ENCODE measurements at places on chromosomes 12 and 14. TPM values are rescaled to one million over a fixed set of nuclear protein-coding genes. Genes with fewer than 3 reads are reported as not detected.

- no peaks in the 10 kb centered on the region for H3K27me3 ChIP-seq
- no peaks in the 10 kb centered on the region for H3K36me3 ChIP-seq
- H3K4me3 ChIP-seq: no peak overlapping the region
- DNase-seq: no peak
- H3K27ac ChIP-seq: no peak overlapping the region
Observed at GRCh38 chr14:65351493-65352194, 60.9 kb upstream of the FUT8 start.

GRCh38 chr12:85725991-85726390 lies 110.2 kb downstream of the RASSF9 start:
- H3K36me3 ChIP-seq: no peaks in the 10 kb centered on the region
- no peak overlapping the region for H3K27ac ChIP-seq
- DNase-seq: no peak
- H3K4me3 ChIP-seq: no peak overlapping the region
- no peaks in the 10 kb centered on the region for H3K27me3 ChIP-seq

DNA sequence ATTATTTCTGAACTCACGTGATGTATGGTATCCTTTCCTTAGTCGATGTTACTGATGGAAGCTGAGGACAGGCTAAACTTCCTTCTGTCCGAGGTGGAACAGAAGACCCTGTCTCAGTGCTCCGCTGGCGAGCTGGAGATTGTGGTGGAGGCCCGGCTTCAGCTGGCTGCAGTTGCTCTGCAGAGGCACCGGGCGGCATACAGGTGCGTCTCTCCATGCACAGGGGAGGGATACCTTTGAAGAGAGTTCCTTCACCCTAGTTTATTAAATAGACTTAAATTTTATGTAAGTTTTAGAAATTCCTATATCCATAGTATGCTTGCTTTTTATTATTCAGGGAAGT lies 186.7 kb upstream of the NEDD1 start:
- no peak overlapping the region for H3K27ac ChIP-seq
- H3K4me1 ChIP-seq: no peaks in the 10 kb centered on the region
- H3K4me3 ChIP-seq: no peak overlapping the region
- H3K36me3 ChIP-seq: no peaks in the 10 kb centered on the region

DNA sequence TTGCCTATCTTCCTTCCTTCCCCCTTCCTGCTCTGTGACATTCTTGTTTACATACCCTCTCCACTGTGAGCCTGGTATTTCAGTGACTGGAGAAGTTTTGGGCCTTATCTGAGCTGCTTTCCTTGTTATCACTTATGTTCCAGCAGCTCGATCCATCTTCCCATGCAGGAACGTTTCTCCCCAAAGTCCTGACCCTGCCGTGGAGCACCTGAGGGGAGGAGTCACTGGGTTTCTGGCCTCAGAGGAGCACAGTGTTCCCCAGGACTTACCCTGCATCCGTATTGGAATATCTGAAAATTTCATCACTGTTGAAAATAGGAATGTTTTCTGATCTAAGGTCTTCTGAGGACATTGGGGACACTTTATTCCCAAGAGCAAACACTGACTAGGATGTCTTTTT lies 141.8 kb downstream of the CACNA1C start:
- peaks cover 36% of the 10 kb centered on the region for H3K4me1 ChIP-seq
- no peak overlapping the region for H3K4me3 ChIP-seq
- H3K36me3 ChIP-seq: no peaks in the 10 kb centered on the region

DNA sequence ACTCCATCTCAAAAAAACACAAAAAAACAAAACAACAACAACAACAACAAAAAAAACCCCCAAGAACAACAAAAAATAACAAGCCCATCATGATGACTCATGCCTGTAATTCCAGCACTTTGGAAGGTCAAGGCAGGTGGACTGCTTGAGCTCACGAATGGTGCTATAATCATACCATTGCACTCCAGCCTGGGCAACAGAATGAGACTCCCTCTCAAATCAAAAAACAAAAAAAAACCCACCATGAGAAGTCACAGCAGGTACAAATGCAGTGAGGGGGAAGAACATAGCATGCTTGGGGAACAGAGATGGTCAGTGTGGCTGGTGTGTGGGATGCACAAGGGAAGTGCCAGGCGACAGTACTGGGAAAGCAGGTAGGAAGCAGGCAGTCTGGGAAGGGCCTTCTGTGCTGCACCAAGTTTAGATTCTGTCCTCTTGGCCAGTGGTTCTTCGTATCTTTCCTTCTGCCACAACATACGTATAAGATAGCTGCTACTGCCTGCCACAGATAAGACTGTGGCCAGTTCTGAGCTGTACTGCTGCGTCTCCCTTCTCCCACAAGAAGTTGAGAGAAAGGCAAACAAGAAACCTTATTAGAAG lies 28.0 kb downstream of the ATG14 start:
- no peak for DNase-seq
- H3K36me3 ChIP-seq: peaks cover 16% of the 10 kb centered on the region
- no peaks in the 10 kb centered on the region for H3K4me1 ChIP-seq
- H3K27ac ChIP-seq: no peak overlapping the region
- H3K4me3 ChIP-seq: no peak overlapping the region

GRCh38 chr12:3292677-3293412 lies 198.2 kb upstream of the PRMT8 start:
- H3K4me1 ChIP-seq: no peaks in the 10 kb centered on the region
- H3K27me3 ChIP-seq: no peaks in the 10 kb centered on the region
- no peak for DNase-seq

DNA sequence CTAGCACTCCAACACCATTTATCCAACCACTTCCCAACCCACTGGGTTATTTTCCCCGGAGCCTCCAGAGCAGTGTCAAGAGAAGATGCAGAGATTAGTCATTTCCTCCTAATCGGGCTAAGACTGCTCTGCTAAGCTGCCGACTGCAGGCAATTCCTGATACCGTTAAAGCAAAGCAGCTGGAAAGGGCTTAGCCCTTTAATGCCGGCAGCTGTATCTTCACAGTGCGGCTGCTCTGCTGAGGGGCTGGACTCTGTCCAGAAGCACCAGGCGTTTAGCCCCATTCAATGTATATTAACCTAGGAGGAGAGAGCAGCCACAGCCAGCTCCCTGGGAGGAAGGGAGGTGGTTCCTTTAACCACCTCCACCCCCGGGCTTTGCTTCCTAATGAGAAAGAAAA lies 11.1 kb downstream of the AQP6 start:
- H3K36me3 ChIP-seq: peaks cover 7% of the 10 kb centered on the region
- no peak overlapping the region for H3K4me3 ChIP-seq
- H3K27me3 ChIP-seq: no peaks in the 10 kb centered on the region
- no peak for DNase-seq
- H3K27ac ChIP-seq: no peak overlapping the region
- peaks cover 15% of the 10 kb centered on the region for H3K4me1 ChIP-seq

DNA sequence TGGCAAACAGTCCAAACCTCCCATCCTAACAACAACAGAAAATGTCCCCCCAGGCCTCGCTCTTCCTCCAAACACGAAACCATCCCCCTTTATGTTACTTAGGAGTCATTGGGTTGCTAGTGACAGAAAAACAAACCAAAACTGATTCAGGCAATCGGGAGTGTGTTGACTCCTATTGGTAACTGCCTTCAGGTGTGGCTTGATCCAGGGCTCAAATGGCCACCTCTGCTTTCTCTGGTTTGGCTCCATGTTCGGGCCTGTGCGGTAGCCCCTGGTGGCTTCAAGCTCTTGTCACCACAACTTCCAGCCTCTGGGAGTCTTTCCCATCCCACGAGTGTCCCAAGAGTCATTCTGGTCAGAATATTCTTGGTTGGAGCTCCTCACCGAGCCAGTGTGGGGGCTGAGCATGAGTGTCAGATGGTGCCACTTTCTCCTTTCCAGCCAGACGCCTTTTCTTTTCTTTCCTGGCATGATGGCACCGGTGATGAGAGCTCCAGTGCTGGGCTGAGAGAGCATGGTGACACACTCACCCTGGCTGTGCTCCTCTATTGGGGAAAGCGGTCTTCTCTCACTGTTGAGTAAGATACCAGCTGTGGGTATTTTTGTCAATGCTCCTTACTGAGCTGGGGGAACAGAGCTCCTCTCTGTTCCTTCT lies 38.6 kb downstream of the NOC4L start:
- peaks cover 30% of the 10 kb centered on the region for H3K27me3 ChIP-seq
- no peak overlapping the region for H3K27ac ChIP-seq
- H3K4me1 ChIP-seq: peaks cover 4% of the 10 kb centered on the region
- H3K4me3 ChIP-seq: no peak overlapping the region
- H3K36me3 ChIP-seq: no peaks in the 10 kb centered on the region

DNA sequence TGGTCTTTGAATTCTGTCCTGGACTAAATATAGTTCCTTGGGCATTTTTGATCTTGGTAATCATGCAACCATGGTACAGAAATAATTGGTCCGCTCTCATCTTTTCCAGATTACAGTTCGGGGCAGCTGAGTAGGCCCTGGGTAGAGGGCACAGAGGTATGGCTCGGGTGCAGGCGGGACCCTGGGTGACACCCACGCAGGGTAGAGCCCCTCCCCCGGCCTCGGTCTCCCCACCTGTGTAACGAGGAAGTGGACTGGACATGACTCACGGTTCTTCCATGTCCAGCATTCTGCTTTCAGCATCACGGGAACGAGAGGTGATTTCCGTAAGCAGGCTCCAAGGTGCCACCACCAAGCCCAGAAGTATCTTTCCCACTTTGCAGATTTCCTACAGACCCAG lies 91.0 kb upstream of the DIO3 start:
- H3K4me1 ChIP-seq: no peaks in the 10 kb centered on the region
- DNase-seq: no peak
- no peaks in the 10 kb centered on the region for H3K36me3 ChIP-seq
- H3K27me3 ChIP-seq: no peaks in the 10 kb centered on the region

GRCh38 chr14:101833045-101833444 lies 71.5 kb downstream of the PPP2R5C start:
- no peaks in the 10 kb centered on the region for H3K4me1 ChIP-seq
- H3K36me3 ChIP-seq: no peaks in the 10 kb centered on the region
- no peak overlapping the region for H3K27ac ChIP-seq
- no peaks in the 10 kb centered on the region for H3K27me3 ChIP-seq
- no peak overlapping the region for H3K4me3 ChIP-seq

DNA sequence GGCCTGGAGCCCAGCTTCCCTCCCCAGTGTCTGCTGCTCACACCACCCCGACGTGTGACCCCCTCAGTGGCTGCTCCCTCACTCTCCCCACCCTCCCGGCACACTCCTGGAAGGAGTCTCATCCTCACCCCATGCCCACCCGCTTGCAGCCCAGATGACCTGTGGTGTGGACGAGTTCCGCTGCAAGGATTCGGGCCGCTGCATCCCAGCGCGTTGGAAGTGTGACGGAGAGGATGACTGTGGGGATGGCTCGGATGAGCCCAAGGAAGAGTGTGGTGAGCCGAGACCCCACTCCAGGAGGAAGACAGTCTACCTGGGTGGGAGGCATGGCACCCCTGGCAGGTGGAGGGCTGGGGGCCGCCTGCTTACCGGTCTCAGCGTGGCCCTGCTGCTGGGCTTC lies 15.0 kb upstream of the NXPH4 start:
- H3K36me3 ChIP-seq: peaks cover 27% of the 10 kb centered on the region
- H3K27me3 ChIP-seq: no peaks in the 10 kb centered on the region
- no peak for DNase-seq
- no peak overlapping the region for H3K27ac ChIP-seq
- no peak overlapping the region for H3K4me3 ChIP-seq

DNA sequence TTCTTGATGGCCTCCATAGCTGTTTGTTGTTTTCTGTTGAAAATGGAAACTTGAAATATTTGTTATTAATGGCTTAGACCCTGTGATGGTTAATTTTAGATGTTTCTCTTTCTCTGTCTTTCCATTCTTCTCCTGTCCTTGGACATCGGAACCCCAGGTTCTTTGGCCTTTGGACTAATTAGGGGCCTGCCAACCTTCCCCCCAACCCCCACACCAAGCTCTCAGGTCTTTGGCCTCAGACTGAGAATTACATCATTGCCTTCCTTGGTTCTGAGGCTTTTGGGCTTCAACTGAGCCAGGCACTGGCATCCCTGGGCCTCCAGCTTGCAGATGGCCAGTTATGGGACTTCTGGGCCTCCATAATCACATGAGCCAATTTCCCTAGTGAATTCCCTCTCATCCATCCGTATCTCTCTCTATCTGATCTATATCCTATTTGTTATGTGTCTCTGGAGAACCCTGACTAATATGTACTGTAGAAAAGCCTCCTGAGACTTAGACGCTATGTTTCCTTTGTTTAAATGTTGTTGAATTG lies 71.6 kb downstream of the FGD4 start:
- DNase-seq: no peak
- H3K4me1 ChIP-seq: 0 out of 2 replicates have a peak, but pooled peaks cover under 1% of the 10 kb centered on the region
- no peak overlapping the region for H3K4me3 ChIP-seq
- no peaks in the 10 kb centered on the region for H3K36me3 ChIP-seq
- H3K27ac ChIP-seq: peak overlapping the region; percentile 48

- DNase-seq: no peak
- no peaks in the 10 kb centered on the region for H3K4me1 ChIP-seq
- no peak overlapping the region for H3K4me3 ChIP-seq
- no peaks in the 10 kb centered on the region for H3K27me3 ChIP-seq
- no peaks in the 10 kb centered on the region for H3K36me3 ChIP-seq
Observed at GRCh38 chr12:76643438-76643837, 83.9 kb upstream of the OSBPL8 start.

DNA sequence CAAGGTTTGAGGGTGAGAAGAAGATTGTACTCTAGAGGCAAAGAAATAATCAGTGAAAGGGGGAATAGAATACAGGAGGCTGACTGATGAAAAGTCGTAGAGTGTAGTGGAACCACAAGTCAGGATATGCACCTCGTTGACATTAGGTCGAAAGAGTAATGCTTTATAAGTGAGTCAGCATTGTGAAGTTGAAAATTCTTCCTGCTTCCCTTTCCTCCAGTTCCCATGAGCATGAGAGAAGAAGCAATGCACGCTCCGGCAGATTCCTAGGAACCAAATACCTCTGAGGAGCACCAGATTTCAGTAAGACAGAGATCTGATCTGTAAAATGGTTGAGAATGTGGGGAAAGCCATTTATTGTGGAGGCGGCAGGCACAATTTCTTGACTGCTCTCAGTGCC lies 16.5 kb downstream of the CCER1 start:
- no peak overlapping the region for H3K27ac ChIP-seq
- no peak overlapping the region for H3K4me3 ChIP-seq
- no peak for DNase-seq
- H3K36me3 ChIP-seq: no peaks in the 10 kb centered on the region

DNA sequence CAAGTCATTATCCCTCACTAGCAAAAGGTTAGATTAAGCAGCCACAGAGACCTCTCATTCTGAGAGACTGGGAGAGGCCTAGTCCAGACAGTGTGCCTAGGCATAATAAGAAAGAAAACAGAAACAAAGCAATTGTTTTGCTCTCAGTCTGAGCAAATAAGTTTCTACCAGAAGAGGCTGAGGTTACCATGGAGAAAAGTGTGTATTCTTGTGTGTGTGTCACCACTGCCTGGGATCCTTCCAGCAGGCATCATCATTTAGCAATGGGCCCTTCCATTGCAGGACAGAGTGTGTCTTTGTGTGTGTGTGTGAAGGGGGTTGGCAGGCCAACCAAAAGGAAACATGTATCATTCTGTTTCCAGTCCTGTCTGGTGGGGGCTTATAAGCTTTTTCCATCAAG lies 3.7 kb downstream of the EFS start:
- no peak overlapping the region for H3K4me3 ChIP-seq
- H3K4me1 ChIP-seq: peaks cover 22% of the 10 kb centered on the region
- H3K27me3 ChIP-seq: peaks cover 16% of the 10 kb centered on the region

The DACT1 gene
- total RNA-seq: 23.6 TPM

The CCDC38 gene
- not detected for total RNA-seq

The BIN2 gene
- total RNA-seq: 0.23 TPM

The ATL1 gene
- 7.0 TPM for total RNA-seq

The JPH4 gene
- 28.5 TPM for total RNA-seq

The ASPG gene
- total RNA-seq: 1.4 TPM
